Epithelial cell of umbilical artery (primary cell): ENCODE measurements at places on chromosomes 6 and 20. TPM values are rescaled to one million over a fixed set of nuclear protein-coding genes. Genes with fewer than 3 reads are reported as not detected.

OPRM1 gene
- total RNA-seq, result not detected in 2 replicates

SLPI gene
- not detected in 2 replicates for total RNA-seq

RPS10 gene
- total RNA-seq, result 2,419 and 4,666 TPM in 2 replicates

PPIL6 gene
- total RNA-seq, result 1.7 and 2.3 TPM in 2 replicates

RNGTT gene
- total RNA-seq, result 19.8 and 24.9 TPM in 2 replicates

CHRNA4 gene
- not detected in 2 replicates for total RNA-seq

TUBB2A gene
- total RNA-seq, result 44.8 and 60.0 TPM in 2 replicates

DHX35 gene
- total RNA-seq, result 10.3 and 10.4 TPM in 2 replicates

CENPQ gene
- total RNA-seq, result 6.4 and 6.5 TPM in 2 replicates

CDH26 gene
- total RNA-seq, result 0.32 TPM in 1 of 2 replicates, not detected in the other

IL17A gene
- not detected in 2 replicates for total RNA-seq

ULBP2 gene
- 6.8 and 9.6 TPM in 2 replicates for total RNA-seq

SYTL3 gene
- total RNA-seq, result 0.46 and 0.65 TPM in 2 replicates

HMGCLL1 gene
- not detected in 2 replicates for total RNA-seq

KIF13A gene
- total RNA-seq, result 26.0 and 34.5 TPM in 2 replicates

PNRC1 gene
- 27.8 and 40.9 TPM in 2 replicates for total RNA-seq

RAB32 gene
- 146 and 196 TPM in 2 replicates for total RNA-seq

WFDC2 gene
- total RNA-seq, result not detected in 2 replicates

MOCS1 gene
- total RNA-seq, result 11.4 and 12.3 TPM in 2 replicates

MCHR2 gene
- not detected in 2 replicates for total RNA-seq

FOXC1 gene
- total RNA-seq, result 4.7 and 5.2 TPM in 2 replicates

GGTLC1 gene
- total RNA-seq, result not detected in 2 replicates

EFCAB8 gene
- total RNA-seq, result under 0.01 TPM in 1 of 2 replicates, not detected in the other

ZSCAN16 gene
- 10.7 and 15.3 TPM in 2 replicates for total RNA-seq

MAFB gene
- total RNA-seq, result 0.15 and 0.65 TPM in 2 replicates

HLA-DQB2 gene
- total RNA-seq, result not detected in 2 replicates

EYS gene
- 0.15 and 0.32 TPM in 2 replicates for total RNA-seq

ADGRB3 gene
- under 0.01 TPM in 2 replicates for total RNA-seq

RBBP8NL gene
- total RNA-seq, result not detected in 2 replicates

IRF4 gene
- total RNA-seq, result not detected in 2 replicates

TRIM26 gene
- total RNA-seq, result 21.1 and 32.5 TPM in 2 replicates

SOX4 gene
- 42.9 and 65.6 TPM in 2 replicates for total RNA-seq

BPIFB4 gene
- total RNA-seq, result not detected in 2 replicates

SLC32A1 gene
- total RNA-seq, result not detected in 2 replicates

TRIM10 gene
- total RNA-seq, result not detected in 2 replicates

ADGRG6 gene
- 158 and 199 TPM in 2 replicates for total RNA-seq

CDC5L gene
- total RNA-seq, result 22.7 and 28.0 TPM in 2 replicates

FAM162B gene
- total RNA-seq, result 0.30 TPM in 1 of 2 replicates, not detected in the other

SLC4A11 gene
- total RNA-seq, result 1.9 and 2.0 TPM in 2 replicates
